ENCODE measurements at places on chromosomes 6 and 20.

DNA sequence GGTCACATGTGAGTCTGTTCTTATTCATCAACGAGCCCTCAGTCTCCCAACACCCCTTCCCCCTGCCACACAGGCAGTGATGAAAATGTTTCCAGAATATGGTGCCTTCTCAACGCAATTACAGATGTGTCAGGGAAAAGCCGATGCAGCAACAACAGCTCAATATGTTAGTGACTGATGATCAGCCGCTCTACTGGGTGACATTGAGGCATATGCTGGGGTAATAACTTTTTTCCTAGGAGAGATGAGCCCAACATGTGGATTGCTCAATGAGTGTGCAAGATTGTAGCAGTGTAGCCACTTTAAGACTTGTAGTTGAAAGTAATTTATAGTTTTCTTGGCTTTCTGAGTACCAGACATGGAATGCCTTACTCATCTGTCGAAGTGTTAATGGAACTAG is 49.4 kb downstream of the DTD1 start:
- no peak for DNase-seq

DNA sequence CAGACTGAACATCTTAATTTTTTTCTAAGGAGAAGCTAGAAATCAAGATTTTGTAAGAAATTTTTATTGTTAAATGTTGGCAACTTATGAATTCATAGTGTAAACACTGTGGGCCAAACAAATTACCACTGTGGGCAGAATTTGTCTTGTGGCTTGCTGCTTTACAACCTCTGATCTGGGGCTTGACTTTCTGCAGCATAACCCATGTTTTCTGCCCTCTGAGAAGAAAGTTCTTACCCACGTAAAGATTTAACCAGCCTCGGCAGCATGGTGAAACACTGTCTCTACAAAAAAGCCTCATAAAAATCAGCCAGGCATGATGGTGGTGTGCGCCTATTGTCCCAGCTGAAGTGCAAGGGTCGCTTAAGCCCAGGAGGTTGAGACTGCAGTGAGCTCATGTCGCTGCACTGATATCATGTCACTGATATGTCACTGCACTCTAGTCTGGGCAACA is 12.9 kb downstream of the ITCH start:
- no peak for DNase-seq

- DNase-seq: no peak
These were observed 164.4 kb downstream of the CDH26 start for GRCh38 chr20:60122671-60123070.

GRCh38 chr20:58614366-58614765 is 36.7 kb upstream of the STX16 start:
- no peak for DNase-seq

DNA sequence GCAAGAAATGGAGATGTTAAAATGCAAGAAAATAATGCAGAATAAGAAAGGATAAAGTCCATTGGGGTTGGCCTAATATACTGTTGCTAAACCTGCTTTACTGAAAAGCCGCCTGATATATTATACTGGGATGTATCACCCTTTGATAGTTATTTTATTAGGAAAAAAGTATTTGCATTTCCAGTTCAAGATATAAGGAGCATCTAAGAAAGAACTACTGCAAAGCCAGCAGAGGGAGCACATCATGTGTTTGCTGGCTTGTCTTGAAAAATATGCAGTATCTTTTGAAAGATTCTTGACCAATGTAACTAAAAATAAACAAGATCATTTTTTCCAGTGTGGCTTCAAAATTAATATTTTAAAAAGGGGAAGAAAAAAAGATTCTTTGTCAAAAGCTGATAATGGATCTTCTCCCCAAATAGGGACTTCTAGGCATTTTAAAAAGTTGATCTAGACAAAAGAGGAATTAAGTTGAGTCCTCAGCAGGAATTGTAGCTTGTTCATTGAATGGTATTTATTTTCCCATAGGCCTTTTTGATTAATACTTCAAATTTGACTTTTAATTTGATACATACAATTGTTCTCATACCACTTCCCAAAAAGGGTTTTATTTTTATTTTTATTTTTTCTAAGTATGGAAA is 214.9 kb downstream of the ZFAND3 start:
- DNase-seq: no peak

DNA sequence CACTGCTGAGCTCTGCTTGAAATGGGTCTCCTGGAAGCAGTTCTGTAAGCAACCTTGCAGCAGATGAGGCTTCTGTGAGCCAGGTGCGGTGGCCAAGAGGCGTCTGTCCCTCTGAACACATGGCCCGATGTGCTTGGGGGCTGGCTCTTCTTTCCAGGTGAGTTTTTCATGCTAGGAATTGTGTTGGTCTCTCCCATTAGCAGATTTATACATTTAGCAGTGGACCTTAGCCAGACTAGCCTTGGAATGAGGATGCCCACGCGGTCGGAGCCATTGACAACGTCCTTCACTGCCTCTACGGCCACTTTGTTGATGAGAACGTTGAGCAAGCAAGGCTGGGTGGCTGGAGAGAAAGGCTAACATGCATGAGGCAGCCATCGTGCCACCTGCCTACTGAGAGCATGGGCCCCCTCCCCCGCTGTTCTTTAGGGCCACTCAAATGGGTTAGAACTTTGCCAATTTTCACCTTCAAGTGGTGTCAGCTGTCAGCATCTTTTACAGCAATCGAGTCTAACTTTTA is 33.5 kb downstream of the ERMARD start:
- no peak for DNase-seq

DNA sequence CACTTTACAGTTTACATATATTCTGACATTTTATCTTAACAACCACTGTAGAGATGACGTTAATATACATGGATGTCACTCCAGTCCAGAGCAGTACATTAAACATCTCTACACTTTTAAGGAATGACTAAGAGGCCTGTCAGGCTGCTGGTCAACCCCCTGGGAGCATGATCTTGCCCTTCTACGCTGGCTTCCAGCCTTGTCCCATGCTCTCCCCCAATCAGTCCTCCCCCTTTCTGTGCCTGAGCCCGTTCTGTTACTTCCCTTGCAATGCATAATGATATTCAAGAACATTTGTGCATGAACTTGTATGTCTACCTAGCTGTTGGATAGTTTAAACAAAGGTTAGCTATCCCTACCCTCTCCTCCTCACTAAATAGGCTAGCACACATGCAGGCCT is 40.5 kb upstream of the PLCB4 start:
- no peak for DNase-seq

DNA sequence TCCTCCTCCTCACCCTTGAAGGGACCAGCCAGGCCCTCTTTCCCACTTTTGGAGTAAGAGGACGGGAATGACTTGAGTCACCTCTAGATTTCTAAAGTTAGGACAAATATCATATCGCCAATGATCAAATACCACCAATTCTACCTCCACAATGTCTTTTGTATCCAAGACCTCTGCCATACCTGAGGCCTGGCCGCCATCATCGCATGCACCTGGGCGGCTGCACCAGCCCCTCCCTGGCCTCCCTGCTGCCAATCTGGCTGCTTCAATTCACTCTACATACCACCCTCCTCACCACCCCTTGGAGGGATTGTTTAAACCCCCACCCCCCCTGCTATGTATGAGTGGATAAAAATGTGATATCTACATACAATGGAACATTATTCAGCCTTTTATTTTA is 75.0 kb upstream of the RALY start:
- DNase-seq: no peak

GRCh38 chr6:111534231-111534751 is 51.3 kb upstream of the REV3L start:
- no peak for DNase-seq

- DNase-seq: no peak
These were observed 11.1 kb upstream of the SERINC1 start for GRCh38 chr6:122482750-122483080.

DNA sequence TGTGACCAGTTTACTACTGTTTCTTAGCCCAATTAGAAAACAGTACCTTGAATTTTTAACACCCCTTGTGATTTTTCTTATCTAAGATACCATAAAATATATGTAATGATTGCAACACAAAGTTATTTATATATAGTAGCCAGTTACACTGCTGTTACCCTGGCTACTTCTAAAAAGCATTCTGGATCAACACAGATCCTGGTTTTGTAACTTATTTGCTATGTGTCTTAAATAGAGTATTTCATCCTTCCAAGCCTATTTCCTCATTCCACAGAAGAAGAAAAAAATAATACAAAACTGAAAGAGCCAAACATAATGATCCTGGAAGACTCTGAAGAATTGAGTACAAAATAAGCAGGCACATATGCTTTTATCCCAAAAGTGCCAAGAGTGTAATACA is 19.0 kb upstream of the GSTA4 start:
- no peak for DNase-seq

- no peak for DNase-seq
These were observed 1371.5 kb downstream of the EPHA7 start for GRCh38 chr6:92047860-92048259.

GRCh38 chr6:110523451-110524021 is 47.1 kb upstream of the SLC22A16 start:
- DNase-seq: no peak

DNA sequence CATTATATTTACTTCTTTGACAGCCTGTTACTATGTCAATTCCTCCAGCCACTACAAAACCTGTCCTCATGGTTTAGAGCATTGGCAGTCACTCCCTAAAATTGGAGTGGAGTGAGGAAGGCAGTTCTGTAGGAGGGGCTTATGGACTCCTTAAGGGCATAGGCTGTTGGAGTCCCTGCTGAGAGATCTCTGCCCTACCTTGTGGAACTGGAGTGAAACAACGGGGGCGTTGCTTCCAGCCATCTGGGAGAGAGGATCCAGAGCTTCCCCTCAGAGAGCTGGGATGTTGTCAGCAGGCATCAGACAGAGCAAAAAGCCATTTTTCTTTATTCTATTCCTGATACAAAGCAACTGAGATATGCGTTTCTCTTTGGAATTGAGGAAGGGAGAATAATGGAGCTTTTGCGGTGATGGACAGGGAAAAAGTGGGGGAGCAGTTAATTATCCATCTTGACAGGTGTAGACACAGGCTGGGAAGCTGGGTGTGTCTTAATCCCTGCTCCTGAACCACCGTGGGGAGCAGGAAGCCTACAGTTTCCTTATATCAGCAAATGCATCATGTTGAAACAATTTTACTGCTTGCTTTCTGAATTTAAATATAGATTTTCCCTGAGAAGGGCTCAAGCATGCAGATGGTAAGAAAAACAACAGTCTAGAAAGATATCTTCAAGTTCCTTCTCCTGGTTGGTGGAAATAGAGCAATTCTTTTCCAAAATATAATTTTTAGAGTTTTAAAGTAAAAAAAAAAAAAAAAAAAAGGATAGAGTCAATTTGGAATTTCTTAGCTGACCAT is 402.5 kb downstream of the PLCB1 start:
- no peak for DNase-seq

DNA sequence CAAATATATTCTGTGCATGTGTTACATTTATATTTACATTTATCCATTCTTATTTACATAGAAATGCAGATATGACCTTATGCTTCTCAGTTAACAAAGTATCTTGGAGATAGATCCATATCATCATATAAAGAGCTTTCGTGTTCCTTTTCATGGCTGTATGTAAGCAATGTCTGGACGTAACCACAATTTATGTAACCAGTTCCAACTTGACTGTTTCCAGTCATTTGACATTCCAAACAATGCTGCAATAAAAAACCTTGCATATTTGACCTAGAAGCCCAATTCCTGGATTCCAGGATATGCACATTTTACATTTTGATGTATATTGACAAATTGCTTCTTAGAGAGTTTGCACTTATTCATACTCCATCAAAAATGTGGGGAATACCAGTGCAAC is 113.7 kb upstream of the F13A1 start:
- DNase-seq: no peak

- no peak for DNase-seq
These were observed at the start of gene HMGCLL1 for GRCh38 chr6:55578537-55579363. TSS of gene HMGCLL1 (minus strand) at chr6:55579192. CDS start at chr6:55579055, 137 bp downstream.

GRCh38 chr6:155155787-155156447 is 107.9 kb upstream of the CLDN20 start:
- no peak for DNase-seq

DNA sequence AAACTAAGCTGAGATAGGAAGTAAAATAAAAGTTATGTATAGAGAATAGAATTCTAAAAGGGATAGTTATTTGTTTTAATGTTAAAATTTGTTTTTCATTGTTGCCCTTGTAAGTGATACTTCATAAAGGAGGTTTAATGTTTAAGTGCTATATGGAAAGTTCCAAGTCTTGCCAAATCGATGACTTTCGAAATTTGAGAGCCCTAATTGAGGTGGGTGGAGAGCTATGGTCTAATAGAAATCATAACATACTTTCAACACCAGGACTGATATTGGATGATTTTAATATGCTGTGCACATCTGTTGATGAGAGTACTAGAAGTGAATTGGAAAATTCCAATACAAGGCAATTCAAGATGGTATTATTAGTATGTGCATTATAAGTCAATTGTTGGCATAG is 64.6 kb downstream of the RNF144B start:
- DNase-seq: no peak

DNA sequence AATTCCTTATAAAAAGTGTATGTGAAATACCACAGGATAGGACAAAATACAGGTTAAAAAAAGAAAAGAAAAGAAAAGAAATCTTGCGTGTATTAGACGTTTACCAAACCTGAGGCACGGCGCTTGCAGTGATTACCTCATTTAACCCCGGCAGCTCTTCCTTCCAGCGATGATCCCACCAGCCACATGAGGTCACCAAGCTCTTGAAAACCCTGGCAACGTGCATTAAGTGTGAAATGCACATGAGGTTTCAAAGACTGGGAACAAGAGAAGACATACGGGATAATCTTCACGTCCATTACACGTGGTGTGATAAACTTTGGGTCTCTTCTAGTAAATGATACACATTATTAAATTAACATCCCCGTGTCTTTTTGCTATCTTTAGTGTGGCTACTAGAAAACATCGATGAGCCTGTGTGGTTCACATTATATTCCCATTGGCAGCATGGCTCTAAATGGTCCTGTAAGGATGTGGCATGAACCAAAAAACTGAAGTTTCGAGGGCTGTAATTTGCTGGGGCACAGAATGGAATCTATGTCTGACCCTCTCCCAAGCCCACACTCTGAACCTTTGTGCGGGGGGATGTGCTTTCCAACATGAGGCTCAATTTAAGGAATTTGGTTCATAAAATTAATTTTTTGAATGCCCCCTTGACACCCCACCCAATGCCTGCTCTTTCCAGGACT is 59.2 kb upstream of the THBS2 start:
- no peak for DNase-seq

GRCh38 chr6:71473926-71474325 is 185.3 kb downstream of the OGFRL1 start:
- DNase-seq: no peak

GRCh38 chr6:118705544-118706491 is 54.4 kb upstream of the CEP85L start:
- no peak for DNase-seq

GRCh38 chr20:48709058-48709691 is 118.6 kb downstream of the PREX1 start:
- DNase-seq: no peak

- DNase-seq: no peak
These were observed 122.9 kb upstream of the AFDN start for GRCh38 chr6:167703781-167704180.

- no peak for DNase-seq
These were observed 25.0 kb downstream of the TTBK1 start for GRCh38 chr6:43268355-43268700.

DNA sequence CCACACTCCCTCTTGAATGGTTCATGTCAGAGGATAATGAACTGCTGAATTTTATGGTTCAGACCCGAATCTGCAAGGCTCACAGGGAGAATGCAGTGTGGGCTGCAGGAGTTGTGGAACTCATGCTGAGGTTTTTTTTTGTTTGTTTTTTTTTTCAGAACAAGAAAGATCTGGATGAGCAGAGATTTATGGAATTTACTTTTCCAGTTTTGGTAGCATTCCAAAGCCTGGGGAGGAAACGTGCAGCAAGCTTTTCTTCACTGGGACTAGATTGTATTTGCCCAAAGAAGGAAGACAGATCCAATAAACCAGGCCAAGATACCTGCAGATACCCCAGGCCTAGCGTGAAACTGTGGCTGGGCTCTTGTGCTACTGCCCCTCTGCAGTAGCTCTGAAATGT is 223.9 kb upstream of the TAB2 start:
- DNase-seq: no peak

Measured in activated naive CD4-positive, alpha-beta T cell (primary cell).